ENCODE measurements at places on chromosomes 2 and 18.

GRCh38 chr2:37226863-37227262 lies 4.5 kb downstream of the CEBPZ start:
- no peak for DNase-seq

GRCh38 chr18:66994790-66995189 lies 390.9 kb upstream of the CDH19 start:
- DNase-seq, result no peak

DNA sequence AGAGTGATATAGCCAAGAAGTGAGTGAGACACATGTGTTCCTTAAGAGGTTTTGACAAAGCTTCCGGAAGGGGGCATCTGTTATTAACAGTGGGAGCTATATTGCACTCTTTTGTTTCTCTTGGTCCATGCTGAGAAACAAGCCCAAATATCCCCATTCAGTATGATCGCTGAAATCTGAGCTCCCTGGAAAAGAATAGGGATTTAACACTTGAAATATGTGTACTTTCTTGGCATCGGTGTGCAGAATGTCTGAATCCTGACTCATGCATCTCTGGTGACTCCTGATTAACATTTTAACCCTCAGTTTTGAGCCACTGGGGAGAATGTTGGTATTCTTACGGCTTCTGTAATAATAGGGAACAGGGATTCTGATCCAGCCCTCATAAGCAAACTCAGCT lies 448.1 kb downstream of the TSN start:
- no peak for DNase-seq

- DNase-seq, result no peak
Observed at GRCh38 chr2:147636238-147636882, 208.5 kb upstream of the ACVR2A start.

GRCh38 chr2:107132070-107132469 lies 246.1 kb upstream of the ST6GAL2 start:
- no peak for DNase-seq

Data from stimulated activated CD4-positive, alpha-beta T cell treated with anti-CD3 and anti-CD28 coated beads, Interleukin-1b, Interleukin-23, amount 100 ng/mL, for 4 hours (primary cell).